AML-193 (cell line): ENCODE measurements at places on chromosomes 2 and 18.
A peak's percentile ranks its signal among the peaks of the same experiment; 100 is the strongest.

DNA sequence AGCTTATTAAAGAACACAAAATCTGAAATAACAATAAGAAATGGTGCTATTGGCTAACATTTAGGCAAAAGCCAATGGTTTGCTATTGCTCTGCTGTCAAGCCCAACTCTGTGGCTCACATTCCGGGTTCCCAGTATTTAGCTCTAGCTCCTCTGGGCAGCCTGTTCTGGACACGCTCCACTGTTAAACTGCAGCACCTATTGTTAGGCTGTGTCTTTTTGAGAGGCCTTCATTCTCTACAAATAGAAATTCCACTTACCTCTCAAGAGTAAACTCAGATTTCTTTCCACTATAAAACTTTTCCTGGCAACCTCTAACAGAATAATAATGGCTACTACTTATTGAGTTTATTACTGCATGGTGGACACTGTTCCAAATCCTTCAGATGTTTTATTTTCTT is 3.7 kb upstream of the KLHL14 start:
- no peak for DNase-seq

DNA sequence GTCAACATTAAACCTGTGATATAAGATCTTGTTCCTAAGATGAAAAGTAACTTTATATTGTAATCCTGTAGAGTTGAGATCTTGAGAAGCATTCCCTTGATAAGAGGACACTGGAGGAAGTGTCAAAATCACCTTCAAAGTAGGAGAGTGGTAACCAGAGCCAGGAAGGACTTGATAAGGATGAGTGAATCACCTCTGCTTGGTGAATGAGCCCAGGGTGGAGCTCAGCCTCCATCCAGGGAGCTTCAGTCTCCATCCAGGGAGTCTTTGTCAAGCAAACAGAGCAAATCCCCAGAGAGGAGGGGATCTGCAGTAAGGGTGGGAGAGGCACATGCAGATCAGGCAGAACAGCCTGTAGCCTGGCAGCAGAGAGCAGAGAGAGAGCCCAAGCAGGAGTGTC is 167.1 kb upstream of the SIX2 start:
- DNase-seq = no peak

DNA sequence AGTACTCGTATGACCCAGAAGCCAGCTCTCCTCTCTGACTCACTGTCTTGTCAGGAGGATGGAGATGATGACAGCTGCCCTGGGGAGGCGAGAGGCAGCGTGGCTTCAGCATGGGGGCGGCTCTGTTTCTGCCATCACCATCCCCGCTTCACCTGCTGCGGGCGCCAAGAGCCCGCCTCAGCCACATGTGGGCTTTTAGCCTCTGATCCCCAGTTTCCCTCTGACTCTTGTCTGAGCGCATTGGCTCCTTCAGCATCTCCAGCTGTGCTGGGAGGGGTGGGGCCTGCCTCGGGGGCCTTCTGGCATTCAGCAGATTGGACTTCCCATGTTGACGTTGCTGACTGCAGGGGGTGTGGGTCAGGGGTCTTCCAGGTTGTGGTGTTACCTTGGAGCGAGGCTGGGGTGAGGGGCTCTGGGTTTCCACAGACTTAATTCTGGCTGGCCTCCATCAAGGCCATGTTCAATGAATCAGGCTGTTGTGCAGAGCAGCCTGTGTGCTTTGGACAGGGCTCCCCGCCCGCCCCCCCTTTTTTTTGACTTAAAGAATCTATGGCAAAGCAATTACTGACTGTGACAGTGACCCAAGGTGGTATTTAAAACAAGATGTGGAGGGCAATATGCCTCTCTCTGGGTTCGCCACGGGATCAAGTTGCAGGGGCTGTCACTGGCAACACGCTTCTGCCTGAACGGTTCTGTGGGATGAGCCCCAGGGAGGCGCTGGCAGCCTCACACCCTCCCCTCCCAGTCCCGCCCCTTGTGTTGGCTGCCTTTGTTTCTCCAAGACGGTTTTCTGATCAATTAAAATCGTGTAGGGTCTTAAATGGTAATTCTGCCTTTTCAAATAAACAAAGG is 228.3 kb downstream of the LDLRAD4 start:
- DNase-seq = no peak

DNA sequence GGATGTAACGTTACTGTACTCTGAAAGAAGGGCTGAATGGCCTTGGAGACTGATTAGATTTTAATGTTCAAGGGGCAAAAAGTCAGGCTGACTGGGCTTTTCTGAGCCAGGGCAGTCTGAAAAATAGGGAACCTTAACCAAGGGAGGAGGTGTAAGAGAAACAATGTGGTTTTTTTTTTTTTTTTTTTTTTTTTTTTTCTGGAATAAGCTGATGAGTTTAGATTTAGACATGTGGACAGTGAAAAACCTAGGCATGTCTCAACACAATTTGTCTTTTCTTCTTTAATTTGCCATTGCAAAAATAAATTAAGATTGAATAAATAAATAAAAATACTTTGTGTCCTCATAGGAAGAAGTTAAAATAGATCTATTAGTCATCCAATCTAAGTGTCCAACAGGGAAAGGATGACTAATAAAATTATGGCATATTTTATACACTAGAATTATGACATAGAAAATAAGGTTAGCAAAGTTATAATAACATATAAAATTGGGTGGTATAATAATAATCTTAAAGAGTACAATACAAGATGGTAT is 237.6 kb upstream of the TRIB2 start:
- DNase-seq = no peak

GRCh38 chr2:212665948-212666347 is 127.3 kb upstream of the ERBB4 start:
- DNase-seq = no peak

DNA sequence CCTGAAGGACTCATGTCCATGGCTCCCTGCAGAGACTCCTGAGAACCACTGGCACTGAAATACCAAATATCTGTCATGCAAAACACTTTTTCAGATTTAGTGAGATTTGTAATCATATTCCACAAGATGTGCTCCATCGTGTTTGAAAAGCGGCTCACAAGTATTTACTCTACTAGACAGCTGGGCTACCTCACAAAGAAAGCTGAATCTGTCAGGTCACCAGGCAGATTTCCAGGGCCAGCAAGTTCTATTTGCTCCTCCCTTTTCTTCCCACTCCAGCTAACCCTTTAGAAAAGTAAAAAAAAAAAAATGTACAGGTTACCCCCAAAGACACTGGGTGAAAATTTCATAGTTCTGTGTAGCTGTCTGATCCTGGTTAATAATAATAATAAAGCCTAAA is 22.9 kb downstream of the WIPF1 start:
- DNase-seq = no peak

DNA sequence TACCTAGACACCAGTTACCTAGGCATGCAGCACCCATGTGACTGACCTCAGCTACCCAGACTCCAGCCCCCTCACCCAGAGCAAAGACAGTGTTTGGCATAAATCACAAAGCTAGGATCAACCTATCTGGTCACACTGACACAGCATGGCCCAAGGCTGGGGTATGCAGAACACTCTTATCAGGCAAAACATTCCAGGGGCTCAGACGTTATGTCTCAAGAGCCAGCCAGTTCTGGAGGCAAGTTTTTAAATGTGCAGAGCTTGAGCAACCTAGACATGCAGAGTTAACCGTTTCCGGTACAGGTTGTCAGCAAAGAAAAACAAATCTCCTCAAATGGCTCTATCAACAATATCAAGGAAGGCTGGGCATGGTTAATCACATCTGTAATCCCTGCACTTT is 92.8 kb downstream of the AP1S3 start:
- DNase-seq = no peak

DNA sequence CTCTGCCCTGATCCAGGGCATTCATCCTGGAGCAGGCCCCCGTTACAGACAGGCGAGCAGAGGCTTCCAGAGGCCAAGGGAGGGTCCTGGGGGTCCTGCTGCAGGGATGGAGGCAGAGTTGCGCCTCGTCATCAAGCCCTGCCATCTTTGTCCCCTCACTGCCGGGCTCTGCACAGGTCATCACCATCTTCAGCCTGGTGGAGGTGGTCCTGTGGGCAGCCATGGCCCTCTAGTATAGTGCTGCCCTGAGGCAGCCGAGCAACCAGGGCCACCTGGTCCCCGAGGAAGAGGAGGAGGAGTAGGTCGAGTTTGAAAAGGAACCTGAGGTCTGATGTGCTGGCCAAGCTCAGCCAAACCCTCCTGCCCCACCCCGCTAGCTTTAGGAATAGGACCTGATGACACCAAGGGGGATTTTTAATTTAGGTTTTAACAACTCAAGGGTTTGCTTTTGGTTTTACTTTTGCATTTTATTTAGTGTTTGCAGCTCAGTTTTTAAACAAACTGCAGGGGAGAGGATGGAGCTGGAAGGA is 8.8 kb upstream of the ALPI start:
- no peak for DNase-seq

DNA sequence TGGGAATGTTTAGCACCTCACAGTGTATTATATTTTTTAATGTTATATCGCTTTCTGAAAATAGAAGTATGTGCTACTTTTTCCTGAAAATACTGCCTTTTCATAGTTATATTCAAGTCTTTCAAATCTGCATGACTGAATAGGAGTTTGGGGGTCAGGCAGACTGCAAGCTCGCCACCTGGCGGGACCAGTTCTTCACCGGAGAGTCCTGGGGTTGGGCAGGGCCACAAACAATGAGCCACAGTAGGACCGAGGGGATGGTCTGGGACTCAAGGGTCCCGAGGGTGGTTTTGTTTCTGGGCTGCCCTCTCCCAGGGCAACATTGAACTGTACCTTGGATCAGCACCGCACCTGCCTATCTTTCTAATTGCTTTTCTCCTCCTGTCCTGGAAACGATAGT is 70.6 kb downstream of the VWA3B start:
- no peak for DNase-seq

GRCh38 chr2:86750240-86750839 is 30.2 kb downstream of the RMND5A start:
- no peak for DNase-seq

DNA sequence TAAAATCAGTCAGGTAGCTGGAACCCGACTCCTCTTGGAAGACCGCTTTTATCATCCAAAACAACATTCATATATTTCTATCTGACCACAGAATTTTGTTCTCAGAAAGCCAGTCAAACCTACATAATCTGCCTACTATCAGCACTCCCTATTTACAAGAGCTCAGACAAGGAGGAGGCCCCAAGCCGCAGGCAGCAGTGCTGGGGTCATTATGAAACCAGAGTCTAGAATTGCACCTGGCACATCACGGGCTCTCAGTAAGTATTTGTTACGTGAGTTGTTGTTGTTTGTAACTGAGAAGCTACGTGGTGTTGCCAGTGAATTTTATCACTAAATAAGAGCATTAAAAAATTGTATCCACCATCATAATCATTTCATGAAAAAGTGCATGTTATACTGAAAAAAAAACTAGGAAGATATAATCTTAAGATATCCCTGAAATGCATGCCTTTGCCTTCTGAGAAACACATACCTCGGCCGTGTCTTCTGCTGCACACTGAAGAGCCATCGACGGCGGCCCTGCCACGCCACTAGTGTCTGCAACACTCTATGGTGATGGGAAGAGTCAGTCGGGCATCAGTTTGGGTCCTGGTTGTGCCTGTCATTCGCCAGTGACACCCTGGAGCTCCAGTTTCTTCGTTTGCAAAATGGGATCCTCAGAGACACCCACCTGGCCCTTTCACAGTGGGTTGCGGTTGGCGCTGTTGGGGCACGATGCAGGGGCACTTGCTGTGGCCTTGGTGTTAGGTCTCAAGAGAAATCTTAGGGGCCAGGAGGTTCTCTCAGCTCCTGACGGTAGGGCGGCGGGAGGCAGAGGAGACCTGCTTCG is 505.9 kb downstream of the EIPR1 start:
- no peak for DNase-seq

- no peak for DNase-seq
Measured at GRCh38 chr18:21660078-21660477, 44.5 kb downstream of the ABHD3 start.

DNA sequence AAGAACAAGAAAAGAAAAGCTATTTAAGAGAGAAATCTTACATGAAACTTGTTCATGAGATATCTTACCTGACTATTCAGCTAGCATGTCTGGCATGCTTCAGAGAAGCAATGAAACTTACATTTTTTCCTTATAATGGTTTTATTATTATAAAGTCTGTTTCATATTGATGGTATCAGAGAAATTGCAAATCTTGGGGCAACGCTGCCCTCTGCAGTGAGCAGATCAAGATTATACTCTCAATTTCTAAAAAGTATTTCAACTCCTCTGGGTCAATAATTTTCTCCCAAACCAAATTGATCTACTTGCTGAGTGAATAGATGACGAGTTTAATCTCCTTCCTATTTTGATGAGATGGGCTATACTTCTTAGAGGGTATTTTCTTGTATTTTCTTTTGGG is 235.6 kb downstream of the NUP35 start:
- no peak for DNase-seq

GRCh38 chr2:38028829-38029228 is 47.1 kb downstream of the CYP1B1 start:
- no peak for DNase-seq

GRCh38 chr2:115277366-115277765 is 834.9 kb downstream of the DPP10 start:
- no peak for DNase-seq

- DNase-seq = no peak
Measured at GRCh38 chr18:73669297-73669696, 478.3 kb downstream of the FBXO15 start.

- DNase-seq = peak; percentile 91
Measured at GRCh38 chr2:195961873-195962272, 106.8 kb downstream of the DNAH7 start.

- DNase-seq = no peak
Measured at GRCh38 chr2:63000801-63001200, 49.8 kb upstream of the OTX1 start.

DNA sequence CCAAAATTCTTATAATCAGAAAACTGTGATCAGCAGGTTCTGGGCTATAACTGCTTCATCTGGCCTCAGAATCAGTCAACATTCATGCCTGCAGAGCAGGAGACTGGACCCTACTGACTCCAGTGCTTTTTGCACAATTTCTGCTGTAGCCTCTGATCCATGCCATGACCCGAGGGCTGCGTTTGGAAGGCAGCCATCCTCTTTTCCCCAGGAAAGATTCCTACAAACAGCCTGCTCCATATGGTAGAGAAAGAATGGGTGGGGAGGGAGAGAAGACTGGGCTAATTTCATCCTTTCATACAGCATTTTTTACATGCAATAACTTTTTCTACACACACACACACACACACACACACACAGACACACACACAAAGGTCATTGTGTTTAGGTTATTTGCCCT is 133.0 kb upstream of the MMADHC start:
- no peak for DNase-seq

DNA sequence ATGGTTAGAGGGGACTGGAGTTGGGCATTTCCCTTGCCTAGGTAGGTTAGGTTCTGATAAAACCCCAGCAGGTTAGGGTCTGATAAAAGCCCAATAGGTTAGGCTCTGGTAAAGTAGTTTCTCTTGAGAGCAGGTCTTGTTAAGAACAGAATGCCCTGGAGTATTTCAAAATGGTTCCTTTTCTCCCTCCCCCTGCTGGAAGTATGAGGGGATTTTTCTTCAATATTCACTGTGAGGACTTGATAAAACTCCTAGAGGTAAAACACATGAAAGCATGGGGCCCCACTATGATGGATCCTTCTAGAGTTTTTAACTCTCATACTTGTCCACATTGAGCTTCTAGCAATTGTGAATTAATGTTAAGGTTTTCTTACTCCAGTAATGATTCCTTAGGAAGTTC is 27.6 kb downstream of the ANKAR start:
- DNase-seq = peak; percentile 8
